Fibroblast of lung (primary cell): ENCODE measurements at places on chromosomes 5 and 9.

DNA sequence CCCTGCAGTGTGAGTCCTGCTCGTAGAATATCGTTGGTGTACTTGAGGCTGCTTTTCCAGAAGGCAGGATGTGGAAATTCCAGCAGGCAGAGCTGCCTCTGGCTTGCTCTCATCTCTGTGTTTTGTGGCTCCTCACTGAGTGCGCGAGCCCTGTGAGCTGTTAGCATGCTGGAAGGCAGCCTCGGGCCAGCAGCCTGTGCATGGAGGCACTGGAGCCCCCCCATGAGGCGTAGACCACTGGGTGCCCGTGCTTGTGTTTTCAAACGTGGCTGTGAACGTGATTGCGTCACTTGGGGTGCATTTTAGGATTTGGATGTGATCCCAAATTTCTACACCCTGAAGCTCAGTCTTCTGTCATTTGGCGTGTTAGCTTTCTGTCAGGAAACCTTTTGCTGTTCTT is 3.2 kb downstream of the WDR5 start:
- peak; percentile 67 for DNase-seq

DNA sequence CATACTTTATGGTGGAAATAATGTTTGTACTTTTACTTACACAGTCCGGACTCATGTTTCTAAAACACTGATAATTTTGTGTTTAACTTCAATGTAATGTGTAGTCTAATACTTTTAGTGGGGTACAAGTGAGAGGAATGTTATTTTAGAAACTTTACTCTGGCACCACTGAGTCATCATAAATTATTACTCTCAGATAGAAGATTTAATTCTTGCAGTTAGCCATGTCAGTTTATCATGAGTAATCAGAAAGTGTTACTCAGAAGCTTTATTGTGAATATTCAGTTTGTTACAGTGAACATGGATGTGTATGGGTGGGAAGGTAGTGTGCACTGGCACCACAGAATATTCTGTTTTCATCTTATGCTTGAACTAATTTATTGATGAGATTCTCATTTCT is 20.0 kb downstream of the OGN start:
- DNase-seq: peak; percentile 40

DNA sequence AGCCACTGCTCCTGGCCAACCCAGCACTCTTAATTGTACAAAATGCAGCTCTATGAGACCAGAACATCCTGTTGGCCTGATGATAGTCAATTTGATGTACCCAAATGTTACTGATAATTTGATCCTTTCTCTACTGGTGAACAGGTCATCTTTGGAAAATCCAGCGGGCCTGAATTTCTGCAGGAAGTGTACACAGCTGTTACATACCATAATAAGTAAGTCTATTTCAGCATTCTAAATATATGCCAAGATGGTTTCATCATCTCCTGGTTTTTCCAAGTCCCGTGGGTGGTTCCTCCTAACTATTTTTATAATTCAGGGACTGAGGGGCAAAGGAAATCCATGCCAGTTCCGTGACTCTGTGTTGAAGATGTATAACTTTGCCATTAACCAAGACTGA is 155.4 kb downstream of the DOCK8 start:
- no peak for DNase-seq

DNA sequence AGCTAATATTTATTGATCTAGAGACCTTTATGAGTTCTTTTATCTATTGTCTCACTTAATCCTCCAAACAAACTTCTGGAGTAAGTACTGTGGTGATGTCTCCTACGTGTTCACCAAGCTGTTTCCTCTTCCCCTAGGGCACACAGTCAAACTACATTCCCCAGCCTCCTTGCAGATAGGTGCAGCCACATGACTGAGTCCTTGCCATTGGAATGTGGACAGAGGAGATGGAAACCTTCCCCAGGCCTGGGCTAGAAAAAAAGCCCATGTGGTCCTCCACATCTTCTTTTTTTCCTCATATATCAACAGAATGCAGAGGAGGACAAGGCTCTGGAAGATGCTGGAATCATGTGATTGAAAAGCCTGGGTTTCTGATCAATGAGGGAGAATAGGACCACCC is 88.0 kb downstream of the ANKRD55 start:
- no peak for DNase-seq

- DNase-seq: peak; percentile 86
Observed at GRCh38 chr5:136814619-136815378, 449.5 kb upstream of the TRPC7 start.

GRCh38 chr5:96091874-96092273 is 130.2 kb upstream of the ELL2 start:
- DNase-seq: no peak

GRCh38 chr5:75460942-75461610 is 50.4 kb downstream of the CERT1 start:
- no peak for DNase-seq

DNA sequence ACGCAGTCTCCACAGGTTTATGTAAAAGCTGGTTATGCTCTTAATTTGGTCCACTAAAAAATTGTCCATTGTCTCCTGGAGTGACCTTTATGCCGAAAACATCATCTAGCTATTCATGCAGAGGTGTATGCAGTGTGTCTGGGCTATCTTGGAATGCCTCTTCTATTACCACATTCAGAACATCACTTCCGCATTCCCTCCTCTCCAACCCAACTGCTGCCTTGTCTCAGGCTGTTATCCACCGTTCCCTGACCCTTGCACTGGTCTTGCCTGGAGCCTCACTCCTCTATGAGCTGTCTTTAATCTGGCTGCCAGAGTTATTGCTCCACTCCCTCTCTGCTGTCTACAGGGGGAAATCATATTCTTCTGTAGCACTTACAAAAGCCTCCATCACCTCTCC is 214.1 kb upstream of the ANKRD55 start:
- DNase-seq: no peak

DNA sequence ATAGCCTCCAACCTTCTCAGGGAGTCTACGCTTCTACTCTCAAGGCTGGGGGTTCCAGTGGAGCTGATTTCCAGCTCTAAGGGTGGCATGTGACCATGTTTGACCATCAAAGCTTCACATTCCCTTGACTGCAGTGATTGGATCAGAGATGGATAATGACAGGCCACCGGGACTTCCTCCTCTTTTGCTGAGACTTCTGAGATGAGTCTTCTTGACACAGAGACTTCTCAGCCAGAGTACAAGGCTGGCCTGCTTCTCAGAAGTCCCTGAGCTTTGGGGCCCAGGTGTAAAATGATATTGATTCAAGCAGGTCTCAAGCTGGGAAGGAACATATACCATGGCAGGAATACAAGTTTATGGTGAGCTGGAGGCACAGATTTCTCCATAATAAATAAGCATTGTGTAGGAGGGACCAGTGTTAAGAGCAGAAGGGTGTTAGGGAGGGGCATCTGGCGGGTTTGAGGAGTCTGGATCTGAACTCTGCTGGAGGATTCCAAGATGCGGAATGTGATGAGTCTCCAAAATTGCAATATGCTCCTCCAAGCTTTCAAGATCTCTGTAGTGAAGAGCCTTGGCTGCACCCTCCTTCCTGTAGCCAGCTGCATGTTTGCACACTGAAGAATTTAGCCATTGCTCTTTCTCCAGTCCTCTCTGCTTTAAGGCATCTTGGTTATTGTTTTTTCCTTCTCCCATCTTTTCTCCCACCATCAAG is 41.7 kb upstream of the HSD17B4 start:
- DNase-seq: no peak

- DNase-seq: peak; percentile 60
Observed at GRCh38 chr5:39605588-39606575, 181.1 kb upstream of the DAB2 start.

DNA sequence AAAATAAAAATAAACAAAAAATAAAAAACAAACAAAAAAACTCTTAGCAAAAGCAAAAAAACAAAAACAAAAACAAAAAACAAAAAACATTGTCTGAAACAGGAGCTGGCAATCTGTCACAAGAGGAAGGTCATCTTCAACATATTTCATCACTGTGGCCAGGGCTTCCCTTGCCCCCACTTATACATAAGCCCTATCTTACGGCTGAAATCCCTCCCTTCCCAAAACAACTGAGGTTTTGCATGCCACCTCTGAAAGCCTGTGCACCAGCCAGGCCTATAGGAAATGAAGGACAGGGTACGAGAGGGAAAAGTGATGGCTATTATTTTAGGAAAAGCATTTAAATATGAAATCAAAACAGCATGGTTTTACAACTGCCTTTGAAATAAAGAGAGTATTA is 10.8 kb downstream of the MTMR12 start:
- DNase-seq: no peak

- DNase-seq: no peak
Observed at GRCh38 chr9:38396371-38396671, 3.8 kb downstream of the ALDH1B1 start.

DNA sequence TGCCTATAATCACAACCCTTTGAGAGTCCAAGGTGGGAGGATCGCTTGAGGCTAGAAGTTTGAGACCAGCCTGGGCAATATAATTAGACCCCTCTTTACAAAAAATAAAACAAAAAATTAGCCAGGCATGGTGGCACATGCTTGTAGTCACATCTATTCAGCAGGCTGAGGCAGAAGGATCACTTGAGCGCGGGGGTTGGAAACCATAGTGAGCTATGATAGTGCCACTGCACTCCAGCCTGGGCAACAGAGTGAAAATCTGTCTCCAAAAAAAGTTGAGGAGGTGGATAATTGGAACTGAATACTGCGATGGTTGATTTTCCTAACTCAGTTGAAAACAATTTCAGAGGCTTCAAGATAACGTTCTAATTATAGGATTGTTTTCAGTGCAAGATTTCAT is 52.6 kb downstream of the EDIL3 start:
- no peak for DNase-seq

- peak; percentile 90 for DNase-seq
Observed at GRCh38 chr5:141654298-141654697, 3.1 kb upstream of the FCHSD1 start.

GRCh38 chr5:135693371-135693955 is 114.7 kb upstream of the CXCL14 start:
- no peak for DNase-seq

GRCh38 chr5:143882520-143882919 is 70.6 kb downstream of the HMHB1 start:
- DNase-seq: no peak

DNA sequence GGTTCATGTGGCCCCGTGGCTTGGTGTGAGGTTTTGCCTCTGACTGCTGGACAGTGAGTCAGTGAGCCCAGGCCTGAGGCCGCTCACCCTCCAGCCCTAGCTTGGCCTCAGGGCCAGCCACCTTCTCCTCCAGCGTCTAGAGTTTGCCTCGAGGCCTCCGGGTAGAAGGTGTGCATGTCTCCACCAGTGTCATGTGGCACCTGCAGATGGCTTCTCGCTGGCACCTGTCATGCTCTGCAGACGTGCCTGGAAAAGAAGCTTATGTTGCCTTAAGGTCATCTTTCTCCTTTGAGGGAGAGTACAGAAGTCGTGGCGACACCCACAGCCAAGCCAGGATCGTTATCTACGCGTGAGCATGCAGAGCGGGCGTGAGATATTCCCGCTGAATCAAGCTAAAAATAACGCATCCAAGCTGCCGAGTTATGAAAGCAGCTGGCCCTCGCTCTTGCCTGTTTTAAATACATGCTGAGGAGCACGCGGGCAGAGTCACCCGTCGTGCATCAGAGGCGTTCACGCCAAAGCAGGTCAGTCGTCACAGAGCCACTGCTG is 79.7 kb upstream of the FCN2 start:
- DNase-seq: no peak

GRCh38 chr9:93309889-93310425 is 126.0 kb downstream of the WNK2 start:
- no peak for DNase-seq

DNA sequence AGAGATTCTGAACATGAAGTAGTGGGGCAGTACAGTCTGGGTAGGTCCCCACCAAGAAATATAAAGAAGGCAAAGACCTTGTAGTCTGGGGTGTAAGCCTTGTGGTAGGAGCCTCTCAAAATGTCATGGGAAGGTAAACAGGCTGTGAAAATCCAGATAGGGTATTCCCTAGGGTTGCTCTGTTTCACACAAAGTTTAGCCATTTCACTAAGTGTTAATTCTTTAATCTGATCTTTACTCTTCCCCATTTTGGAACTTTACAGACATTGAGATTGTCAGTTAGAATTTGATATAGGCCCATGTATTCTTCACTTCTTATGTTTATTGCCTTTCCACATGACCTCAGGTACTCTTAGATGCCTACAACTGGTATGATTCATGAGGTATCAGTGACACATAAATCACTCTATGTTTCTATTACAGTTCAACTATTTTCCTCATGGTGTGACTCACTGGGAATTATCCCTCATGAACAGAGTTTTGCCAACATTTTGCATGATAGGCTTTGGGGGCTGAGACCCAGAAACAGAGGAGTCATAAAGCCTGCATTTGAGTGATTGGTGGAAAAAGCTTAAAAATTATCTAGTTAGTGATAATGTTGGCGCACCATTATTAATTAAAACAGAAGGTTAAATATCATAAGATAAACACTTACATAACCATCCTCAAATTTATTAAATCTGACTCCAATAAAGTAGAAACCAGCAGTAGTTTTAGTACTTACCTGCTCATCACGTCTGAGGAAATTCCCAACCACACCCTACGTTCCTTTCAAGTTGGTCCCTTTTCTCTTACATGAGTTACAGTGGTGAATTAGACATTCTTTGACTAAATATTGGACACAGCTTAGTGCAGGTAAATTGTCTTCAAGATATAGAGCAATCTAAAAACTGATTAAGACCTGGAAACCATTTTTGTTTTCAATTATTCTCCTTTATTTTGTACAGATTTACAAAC is 399.8 kb upstream of the MEF2C start:
- DNase-seq: peak; percentile 67

DNA sequence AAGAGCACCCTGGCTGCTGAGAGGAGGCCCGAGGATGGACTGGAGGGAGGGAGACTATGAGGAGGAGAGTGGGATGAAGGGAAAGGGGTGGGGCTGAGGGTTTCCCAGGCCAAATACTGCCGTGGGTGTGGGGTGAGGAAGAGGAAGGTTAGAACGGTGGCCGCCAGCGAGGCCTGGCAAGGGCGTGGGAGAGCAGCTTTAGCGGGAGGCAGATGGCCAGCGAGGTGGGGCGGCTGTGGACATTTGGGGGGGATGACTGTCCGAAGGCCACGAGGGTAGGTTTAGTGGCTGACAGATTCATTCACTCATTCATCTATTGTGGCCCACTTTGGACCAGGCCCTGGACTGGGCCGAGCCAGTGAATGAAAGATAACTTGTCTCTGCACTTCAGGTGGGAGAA is 47.8 kb upstream of the NEURL1B start:
- no peak for DNase-seq

GRCh38 chr9:91530829-91531228 is 107.2 kb upstream of the NFIL3 start:
- peak; percentile 16 for DNase-seq

GRCh38 chr9:93009337-93010015 is 49.0 kb upstream of the SUSD3 start:
- DNase-seq: no peak
